Effector memory CD8-positive, alpha-beta T cell (primary cell): ENCODE measurements at places on chromosomes 5 and 9.

DNA sequence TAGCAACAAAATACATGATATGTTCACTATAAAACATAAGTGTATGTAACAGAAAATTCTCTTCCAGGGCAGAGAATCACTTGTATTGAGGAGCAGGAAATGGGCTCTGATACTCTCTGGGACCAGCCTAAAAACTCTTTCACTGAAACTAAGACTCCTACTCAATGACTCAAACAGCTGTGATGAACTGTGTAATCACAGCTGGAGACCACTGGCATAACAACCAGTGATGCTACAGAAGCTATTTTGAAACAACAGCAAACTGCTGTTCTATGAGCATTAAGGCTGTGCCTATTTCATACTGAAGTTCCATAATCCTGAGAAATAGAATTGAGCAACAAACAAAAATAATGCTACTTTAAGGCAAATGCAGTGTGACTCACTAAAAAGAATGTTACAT is 594.0 kb downstream of the HINT1 start:
- DNase-seq: no peak

DNA sequence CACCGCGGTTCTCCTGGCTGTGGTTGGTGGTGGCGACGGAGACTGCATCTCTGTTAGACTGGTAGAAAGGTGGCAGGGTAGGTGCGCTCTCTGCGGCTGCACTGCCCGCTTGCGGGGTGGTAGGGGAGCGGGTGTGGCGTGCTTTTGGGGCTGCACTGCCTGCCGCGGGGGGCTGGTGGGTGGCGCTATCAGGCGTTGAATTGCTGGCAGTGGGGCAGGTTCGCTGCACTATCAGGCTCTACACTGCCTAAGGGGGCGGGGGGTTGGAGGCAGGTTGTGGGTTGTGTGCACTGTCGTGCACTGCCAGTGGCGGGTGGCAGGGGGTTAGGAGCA is 21.0 kb upstream of the TRIM52 start:
- DNase-seq: no peak

- no peak for DNase-seq
Observed at GRCh38 chr9:76911971-76912370, 6.1 kb upstream of the PRUNE2 start.

- DNase-seq: no peak
Observed at GRCh38 chr9:81410201-81410600, 279.1 kb downstream of the TLE1 start.
